ENCODE measurements at places on chromosomes 6 and 20.

- no peak for DNase-seq
Observed at GRCh38 chr20:9349249-9349648, 165.1 kb upstream of the LAMP5 start.

DNA sequence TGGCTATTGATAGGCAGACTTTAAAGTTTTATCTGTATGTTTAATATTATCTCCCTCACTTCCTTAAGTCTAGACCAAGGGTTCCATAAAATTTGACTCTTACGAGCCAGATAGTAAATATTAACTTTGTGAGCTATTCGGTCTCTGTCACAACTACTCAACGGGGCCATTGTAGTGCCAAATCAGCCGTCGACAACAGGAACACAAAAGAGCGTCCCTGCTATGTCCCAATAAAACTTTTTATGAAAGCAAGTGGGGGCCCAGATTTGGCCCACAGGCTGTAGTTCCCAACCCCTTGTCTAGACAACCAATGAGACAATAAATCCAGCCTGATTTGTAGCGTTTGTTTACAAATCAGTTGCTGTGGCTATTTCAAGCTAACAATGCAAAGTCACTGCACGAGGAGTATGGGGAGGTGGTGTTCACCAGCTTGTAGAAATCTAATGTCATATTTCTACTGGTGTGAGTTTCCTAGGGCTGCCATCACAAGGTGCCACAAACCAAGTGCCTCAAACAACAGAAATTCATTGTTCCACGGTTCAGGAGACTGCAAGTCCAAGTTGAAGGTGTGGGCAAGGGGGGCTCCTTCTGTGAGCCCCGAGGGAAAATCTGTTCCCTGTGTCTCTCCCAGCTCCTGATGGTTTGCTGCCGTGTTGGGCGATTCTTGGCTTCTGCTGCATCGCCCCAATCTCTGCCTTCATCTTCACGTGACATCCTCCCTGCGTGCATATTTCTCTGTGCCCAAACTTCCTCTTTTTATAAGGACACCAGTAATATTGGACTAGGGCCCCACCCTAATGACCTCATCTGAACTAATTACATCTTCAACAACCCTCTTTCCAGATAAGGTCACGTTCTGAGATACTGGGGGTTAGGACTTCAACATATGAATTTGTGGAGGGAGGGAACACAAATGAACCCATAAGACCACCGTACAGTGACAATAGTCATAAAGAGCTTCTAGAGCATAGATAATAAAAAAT is 356.0 kb upstream of the JARID2 start:
- no peak for DNase-seq

DNA sequence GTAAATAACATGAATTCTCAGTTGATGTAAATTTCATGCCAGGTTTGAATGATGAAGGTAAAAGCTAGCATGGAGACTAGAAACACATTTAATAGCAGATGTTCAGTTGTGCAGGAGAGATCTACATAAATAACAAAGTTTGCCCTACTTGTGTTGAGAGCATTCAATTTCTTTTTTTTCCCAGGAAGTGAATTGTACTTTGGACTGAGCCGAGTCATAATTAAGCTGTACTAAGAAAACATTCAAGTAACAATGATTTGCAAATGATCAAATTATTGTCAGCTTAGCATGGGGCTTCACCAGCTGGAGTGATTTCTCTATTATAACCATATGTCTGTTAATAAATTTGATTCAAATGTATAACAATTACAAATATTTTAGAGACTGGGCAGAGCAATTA is 893.5 kb upstream of the MAP3K7 start:
- DNase-seq: no peak

GRCh38 chr6:44062105-44062770 is 65.0 kb downstream of the MRPL14 start:
- DNase-seq: no peak

GRCh38 chr20:62282103-62282502 is 20.7 kb upstream of the ADRM1 start:
- no peak for DNase-seq

Data from fibroblast of skin of scalp (primary cell).